ENCODE measurements at places on chromosomes 5 and 9.

DNA sequence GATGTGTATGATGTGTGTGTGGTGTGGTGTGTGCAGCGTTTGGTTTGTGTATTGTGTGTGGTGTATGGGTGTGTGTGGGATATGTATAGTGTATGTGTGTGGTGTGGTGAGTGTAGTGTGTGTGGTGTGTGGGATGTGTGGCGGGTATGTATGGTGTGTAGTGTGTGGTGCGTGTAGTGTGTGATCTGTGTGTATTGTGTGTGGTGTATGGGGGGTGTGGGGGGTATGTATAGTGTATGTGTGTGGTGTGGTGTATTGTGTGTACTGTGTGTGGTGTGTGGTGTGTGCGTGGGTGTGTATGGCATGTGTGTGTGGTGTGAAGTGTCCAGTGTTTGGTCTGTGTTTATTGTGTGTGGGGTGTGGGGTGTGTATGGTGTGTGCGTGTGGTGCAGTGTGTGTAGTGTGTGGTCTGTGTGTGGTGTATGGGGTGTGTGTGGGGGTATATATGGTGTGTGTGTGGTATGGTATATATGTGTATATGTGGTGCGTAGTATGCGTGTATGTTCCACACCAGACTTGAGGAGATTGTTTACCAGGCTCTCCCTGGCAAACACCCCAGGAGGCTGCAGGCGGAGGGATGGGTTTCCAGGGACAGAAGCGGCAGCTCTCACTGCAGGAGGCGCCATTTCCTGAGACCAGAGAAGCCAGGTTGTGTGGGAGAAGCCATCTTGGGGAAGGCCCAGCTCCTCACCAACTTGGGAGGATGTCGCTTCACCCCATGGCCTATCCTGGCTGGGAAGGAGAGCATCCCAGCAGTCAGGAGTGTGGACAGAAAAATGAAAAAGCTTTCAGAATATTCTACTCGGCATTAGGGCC, 138.1 kb downstream of the NXNL2 start:
- DNase-seq: no peak

DNA sequence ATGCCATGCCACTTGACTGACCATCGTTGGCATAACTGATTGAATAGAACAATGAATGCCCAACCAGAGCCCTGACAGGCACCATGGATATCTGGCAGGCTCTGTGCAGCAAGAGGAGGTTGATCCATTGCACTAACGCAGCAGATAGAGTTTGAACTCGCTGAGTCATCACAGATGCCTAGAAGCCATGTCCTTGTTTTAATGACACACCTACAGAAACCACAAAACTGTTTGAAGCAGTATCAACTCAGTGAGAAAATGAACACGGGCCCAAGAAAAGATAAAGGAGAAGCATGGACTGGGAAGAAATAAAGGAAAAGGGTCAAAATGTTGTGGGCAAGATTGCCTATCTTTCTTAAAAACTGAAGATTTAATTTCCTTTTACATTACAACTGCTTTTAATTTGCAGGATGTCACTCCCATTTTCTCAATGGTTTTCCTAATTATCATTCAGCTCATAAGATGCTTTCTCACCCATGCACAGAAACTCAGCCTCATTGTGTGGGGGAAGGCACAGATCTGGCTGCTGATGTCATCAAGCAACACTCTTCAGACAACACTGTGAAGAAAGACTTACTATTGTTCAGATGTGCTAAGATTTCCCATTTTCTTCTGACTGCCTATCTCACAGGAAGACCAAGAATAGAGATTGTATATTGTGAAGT, 129.0 kb downstream of the PIK3R1 start:
- DNase-seq: peak; percentile 8

DNA sequence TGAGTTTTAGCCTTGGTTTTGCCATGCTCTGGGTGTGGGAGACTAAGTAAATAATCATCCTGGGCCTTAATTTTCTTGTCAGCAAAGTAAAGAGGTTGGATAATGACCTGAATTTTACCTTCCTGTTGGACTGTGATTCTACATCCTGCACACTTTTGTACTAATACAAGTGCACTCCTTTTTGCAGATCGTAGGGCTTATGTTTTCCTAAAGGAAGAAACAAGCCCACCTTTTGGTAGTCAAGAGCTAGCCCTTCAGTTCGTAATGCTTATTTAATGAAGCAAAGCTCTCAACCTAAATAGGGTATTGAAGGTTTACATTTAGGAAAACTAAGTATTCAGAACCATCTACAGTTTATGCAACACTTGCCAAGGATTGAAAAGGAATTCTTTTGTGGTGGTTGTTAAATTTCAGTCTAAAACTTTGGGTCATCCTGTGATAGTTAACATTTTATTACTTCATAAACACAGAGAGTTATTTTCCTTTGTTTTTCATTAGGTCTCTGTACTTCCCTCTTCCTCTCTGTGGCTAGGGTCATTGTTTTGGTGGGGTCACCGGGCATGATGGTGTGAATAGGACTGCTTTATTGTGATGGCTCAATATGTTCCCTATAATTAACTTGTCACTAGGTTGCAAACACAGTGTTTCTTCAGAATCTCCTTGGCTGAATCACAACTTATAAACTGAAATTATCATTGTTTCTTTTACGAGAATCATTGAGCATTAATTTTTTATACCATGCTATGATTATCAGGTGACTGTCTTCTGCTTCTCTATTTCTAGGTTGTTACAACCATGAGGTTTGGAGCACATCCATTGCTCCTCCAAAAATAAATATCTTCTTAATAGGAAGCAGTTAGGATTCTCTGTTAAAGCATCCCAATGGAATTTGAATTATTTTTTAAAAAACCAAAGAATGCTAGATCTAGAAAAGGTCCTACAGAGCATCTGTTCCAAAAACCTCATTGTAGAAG, 28.5 kb downstream of the SPINK5 start:
- DNase-seq: no peak

DNA sequence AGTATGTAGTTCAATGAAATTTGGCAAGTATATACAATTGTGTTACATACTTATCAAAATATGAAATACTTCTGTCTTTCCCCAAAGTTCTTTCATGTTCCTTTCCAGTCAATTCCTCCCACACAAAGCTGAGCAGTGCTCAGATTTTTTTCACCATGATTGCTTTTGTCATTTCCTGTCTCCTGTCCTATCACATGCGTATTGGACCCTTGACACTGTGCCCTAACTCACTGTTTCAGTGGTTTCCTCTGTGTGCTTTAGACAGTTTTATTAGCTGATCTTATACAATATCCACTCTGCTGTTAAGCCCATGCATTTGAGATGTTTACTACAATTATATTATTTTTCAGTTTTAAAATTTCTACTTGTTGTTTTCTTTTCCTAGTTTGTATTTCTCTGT, 463.6 kb upstream of the MEF2C start:
- DNase-seq: no peak

DNA sequence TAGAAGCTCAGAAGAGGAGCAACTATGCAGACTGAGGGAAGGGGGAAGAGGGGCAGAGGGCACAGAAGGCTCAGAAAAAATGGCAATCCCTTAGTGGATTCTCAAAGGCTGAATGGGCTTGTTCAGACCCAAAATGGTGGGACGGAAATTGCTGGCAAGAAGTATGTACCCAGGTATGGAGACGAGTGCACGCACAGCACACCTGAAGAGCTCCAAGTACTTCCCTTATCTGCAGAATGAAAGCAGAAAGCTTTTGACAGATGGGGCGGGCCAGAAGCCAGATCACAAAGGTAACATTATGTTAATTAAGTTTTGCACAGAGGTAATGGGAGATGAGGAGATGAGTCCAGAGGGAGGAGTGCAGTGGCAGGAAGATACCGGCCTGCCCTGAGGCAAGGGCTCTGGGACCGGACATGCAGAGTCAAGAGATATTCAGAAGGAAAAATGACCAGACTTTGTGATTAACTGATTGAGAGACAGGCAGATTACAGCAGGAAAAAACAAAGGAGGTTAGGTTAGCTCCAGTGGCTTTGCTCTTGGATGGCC, 138.1 kb upstream of the PIK3R1 start:
- no peak for DNase-seq

- no peak for DNase-seq
Measured at GRCh38 chr5:167375125-167375524, 916.3 kb upstream of the WWC1 start.

DNA sequence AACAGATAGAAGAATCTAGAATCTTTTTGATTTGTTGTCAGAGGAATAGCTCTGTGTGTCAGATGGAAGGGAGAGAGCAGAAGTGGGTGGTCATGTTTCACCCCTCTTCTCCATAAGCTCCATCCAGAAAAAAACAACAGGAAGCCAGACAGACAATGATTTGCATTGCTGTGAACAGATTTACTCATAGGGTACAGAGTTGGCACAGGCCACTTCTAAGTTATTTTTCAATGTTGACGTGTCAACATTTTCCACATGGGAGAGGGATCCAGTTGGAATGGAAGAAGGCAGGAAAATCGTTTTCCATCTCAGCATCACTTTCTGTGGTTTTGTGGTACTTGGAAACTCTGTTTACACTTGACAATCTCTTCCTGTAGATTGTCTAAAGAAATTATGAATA, 86.7 kb downstream of the INSYN2B start:
- DNase-seq: no peak

DNA sequence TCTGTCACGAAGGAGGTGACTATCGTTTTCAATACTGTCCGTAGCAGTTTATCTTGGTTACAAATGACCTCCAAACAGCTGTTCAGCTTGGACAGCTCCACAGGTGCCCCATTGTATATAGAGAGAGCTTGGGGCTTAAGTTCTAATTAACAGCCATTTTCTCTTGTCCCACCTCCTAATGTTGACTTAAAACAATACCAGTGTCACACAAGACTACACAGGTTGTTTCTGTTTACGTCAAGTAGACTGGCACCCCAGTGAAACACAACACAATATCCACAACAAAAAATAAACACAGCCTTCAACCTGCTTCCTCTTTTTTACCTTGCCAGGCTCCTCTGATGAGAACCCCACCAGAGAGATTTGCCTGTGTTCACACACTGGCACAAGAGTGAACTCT, 39.8 kb upstream of the TLE1 start:
- no peak for DNase-seq

GRCh38 chr5:62902126-62902525, 323.5 kb downstream of the LRRC70 start:
- DNase-seq: no peak

- no peak for DNase-seq
Measured at GRCh38 chr9:109817146-109817845, 37.3 kb downstream of the PALM2AKAP2 start.

DNA sequence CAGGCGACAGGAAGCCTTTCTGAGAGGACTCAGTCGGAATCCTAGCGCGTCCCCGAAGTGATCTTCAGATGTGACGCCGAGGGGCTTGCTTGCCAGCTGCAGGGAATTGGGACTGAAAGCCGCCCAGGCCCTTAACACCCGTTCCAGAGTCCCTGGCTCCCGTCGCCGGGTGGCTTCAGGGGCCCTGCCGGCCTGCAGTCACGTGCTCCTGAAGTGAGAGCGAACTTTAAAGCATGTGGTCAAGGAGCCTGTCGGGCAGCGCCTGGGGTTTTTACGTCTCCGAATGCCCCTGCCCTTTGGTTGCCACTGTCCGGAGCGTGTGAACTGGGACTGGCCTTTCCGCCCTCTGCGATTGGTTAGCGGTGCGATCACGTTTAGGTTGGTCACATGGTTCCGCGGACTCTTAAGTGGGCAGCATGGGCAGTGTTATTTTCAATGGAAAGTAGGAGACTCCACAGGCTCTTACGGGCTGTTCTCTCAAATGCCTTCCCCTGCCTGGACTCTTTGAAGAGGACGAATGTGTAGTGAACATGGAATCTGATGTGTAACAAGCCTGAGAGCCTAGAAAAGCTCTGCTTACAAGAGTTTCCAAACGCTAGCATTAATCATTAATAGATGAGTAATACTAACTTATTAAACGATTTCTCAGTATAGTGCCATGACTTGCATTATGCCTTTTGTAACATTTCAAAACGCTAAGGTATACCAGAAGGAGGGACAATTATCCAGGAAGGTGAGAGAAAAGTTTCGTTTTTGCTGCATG, 1.9 kb downstream of the VLDLR start:
- DNase-seq: peak; percentile 48

DNA sequence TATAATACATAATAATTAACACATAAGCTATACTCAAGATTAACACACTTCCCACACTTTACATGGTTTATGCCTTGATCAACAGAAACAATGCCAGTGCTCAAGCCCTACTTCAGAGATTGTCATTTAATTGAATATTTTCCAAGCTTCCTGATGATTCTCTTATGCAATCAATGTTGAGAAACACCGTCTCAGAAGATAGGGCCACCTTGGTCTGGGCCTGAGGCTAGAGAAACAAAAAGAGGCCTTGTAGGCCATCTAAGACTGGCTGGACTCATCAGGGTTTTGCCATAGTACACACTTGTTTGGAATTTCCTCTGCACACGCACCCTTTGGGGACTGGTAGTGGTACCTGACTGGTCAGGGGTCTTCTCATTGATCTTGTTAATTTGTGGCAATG, 16.3 kb downstream of the C9orf152 start:
- no peak for DNase-seq

DNA sequence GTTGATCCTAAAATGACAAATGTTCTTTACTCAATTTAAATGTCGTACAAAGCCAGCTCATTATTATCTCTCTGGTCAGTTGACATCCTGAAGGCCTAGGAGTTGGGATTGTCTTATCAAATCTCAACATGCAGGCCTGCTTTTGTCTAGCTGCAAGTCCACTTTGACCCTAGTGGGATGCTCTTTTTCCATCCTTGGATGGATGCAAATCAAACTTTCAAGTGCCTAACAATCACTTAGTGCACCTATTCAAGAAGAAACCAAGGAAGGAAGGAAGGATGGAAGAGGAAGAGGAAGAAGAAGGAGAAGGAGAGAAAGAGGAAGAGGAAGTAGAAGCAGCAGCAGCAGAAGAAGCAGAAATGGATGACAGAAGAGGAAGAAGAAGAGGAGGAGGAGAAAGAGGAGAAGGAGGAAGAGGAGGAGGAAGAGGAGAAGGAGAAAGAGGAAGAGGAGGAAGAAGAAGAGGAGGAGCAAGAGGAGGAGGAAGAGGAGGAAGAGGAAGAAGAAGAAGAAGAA, 109.6 kb downstream of the PIK3R1 start:
- no peak for DNase-seq

GRCh38 chr5:107389775-107390148, 281.0 kb downstream of the EFNA5 start:
- DNase-seq: peak; percentile 83

DNA sequence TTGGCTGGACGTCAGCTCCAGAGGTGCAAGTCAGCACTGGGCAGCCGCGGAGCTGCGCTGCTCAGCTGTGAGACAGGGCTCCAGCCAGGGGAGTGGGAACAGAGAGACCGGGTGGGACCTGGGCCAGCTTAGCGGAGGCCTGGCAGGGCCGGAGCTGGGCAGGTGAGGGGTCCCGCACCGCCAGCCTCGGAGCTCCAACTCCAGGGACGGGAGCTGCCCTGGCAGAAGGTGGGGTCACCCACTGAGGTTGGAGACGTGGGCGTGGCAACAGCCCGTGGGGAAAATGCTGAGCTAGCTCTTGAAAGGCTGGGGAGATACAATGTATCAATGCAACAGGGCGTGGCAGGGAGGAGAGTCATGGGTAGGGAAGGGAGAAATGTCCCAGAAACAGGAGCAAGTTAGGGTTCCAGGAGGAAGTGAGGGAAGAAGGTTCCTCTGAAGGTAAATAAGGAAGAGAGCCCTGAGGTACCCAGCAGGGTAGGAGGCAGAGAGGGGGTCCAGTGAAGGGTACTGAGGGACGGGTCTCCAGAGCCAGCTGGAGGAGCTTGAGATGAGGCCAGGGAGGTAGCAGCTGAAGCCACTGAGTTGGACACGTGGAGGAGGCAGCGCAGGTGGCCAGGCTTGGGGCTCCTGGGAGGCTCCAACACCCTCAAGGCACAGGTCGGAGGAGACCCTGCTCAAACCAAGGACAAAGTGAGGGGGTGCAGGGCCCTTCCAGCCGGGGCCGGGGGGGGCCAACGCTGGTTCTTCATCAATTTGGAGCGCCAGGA, 736 bp upstream of the NKD2 start:
- DNase-seq: no peak

Data from AML-193 (cell line).